ENCODE measurements at places on chromosomes 6 and 20. TPM values are rescaled to one million over a fixed set of nuclear protein-coding genes. Genes with fewer than 3 reads are reported as not detected.
A peak's percentile ranks its signal among the peaks of the same experiment; 100 is the strongest.

The SAMD10 gene
- polyA plus RNA-seq, result 2.8 TPM

- no peak for DNase-seq
These were observed 419.2 kb upstream of the MMS22L start for GRCh38 chr6:97702248-97702647.

DNA sequence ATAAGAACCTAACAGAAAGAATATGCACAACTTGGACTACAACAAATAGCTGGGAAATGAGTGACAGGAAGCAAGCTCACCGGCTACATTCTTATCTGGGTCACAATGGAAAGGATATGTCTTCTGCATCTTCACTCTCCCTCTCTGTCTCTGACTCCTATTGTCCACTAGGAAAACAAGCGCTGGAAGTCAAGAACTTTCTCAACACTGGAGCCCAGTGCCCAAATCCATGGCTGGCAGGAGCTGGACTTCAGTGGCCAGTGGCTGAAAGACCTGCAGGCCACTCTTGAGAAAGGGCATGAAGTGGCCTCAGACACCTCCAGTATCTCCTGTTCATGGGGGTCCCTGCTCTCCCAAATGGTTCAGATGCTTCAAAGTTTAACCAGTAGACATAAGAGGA is 62.0 kb downstream of the FAM50B start:
- DNase-seq, result no peak

GRCh38 chr6:125819535-125820326 is 29.0 kb downstream of the NCOA7 start:
- DNase-seq, result no peak

GRCh38 chr6:133568970-133569889 is 319.7 kb upstream of the TCF21 start:
- DNase-seq, result peak; percentile 74

DNA sequence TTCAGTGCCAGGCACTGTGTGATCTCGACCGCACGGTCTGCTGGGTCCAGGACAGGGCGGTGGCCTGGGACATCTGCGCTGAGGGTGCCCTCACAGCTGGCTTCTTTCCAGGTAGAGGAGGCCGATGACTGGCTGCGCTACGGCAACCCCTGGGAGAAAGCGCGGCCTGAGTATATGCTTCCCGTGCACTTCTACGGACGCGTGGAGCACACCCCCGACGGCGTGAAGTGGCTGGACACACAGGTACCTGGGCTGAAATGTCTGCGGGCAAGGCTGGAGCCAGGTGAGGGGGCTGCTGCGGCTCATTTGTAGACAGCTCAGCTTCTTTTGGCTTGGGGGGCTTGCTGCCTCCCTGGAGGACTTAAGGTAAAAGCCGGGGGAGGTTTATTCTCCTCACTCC is 26.6 kb downstream of the PYGB start:
- DNase-seq, result no peak
